ENCODE measurements at places on chromosomes 11 and 22.

DNA sequence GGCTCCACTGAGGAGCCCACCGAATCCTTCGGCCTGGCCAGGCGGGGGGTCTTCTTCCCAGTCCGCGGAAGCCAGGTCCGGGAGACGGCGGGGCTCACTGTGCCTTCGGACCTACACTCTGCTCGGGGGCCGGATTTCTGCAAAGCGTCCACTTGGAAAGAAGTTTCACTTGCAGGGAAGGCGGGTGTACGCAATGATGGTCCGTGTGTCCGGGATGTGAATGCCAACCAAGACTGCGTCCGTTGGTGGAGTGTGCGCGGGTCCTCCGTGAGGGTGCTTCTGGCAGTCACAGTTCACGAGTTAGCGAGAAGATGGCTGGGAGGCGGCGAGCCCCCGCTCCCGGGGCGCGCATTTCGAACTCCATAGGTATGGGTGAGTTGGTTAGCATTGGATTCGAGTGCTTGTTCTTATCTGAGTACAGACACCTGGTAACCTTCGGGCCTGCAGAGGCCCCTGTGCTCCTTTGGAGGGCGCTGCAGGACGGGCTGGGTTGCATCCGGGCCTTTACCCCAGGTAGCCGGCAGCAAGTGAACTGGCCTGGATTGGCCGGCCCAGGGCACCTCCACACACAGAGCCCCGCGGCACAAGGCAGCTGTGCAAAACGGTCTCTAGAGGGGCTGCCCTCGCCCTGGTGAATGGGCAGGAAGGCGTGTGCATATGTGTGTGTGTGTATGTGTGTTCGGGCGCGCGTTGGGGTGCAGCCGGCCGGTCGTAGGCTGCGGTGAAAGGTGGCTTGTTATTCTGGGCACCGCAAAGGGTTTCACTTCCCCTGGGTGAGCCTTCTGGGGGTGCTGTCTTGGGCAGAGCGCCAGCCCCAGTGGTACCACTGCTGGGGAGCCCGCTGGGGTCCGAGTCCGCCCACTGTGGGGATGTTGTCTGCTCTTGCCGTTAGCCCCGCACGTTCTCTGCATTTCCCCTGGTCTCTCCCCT, 13.3 kb upstream of the CYP2R1 start:
- H3K27me3 ChIP-seq: no peaks in the 10 kb centered on the region
- H3K27ac ChIP-seq: peak overlapping the region; percentile 28
- DNase-seq: no peak
- H3K4me3 ChIP-seq: peak overlapping the region; percentile 79

DNA sequence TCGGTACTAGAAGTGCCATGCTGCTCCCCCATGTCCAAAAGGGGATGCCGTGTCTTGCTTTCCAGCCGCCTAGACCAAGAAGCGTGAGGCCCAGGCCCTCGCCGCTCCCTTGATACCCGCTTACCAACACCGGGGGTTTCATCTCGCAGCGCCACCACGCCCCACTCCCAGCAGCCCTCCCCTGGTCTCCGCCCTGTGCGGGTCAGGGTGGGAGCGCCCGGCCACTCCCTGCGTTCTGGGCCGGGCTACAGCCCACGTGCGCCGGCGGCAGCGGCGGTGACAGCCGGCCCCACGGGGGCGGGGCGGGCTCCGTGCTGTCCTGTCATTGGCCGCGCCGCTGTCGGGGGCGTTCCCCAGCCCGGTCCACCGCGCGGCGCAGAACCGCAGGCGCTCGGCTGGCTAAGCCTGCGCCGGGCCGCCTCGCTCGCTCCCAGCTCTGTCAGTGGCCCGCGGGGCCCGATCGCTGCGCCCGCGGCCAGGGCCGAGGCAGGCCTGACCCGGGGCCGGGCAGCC, at the start of gene MICAL2:
MICAL2 (plus strand) TSS at position 390 of the 513 bp plus-strand sequence. CDS start 51,566 bp downstream, outside the sequence.
- peak within 1 kb of the TSS; percentile 95 for H3K4me3 ChIP-seq
- H3K27ac ChIP-seq: peak within 1 kb of the TSS; percentile 99
- H3K36me3 ChIP-seq: no peaks in the 10 kb centered on the region

- no peaks in the 10 kb centered on the region for H3K36me3 ChIP-seq
- no peaks in the 10 kb centered on the region for H3K27me3 ChIP-seq
- H3K4me3 ChIP-seq: no peak overlapping the region
- H3K27ac ChIP-seq: no peak overlapping the region
Measured at GRCh38 chr11:61713906-61714305, 33.7 kb downstream of the DAGLA start.

GRCh38 chr22:23786752-23787599, at the start of gene SMARCB1:
Gene SMARCB1 (plus strand): TSS chr22:23786966. CDS start chr22:23787170, 204 bp downstream.
- peaks cover 33% of the 10 kb centered on the region for H3K4me1 ChIP-seq
- H3K27ac ChIP-seq: peak within 1 kb of the TSS; percentile 99
- no peaks in the 10 kb centered on the region for H3K36me3 ChIP-seq
- H3K27me3 ChIP-seq: no peaks in the 10 kb centered on the region

- no peaks in the 10 kb centered on the region for H3K4me1 ChIP-seq
- H3K36me3 ChIP-seq: no peaks in the 10 kb centered on the region
- no peak for DNase-seq
- no peaks in the 10 kb centered on the region for H3K27me3 ChIP-seq
- no peak within 1 kb of the TSS for H3K4me3 ChIP-seq
- no peak within 1 kb of the TSS for H3K27ac ChIP-seq
Measured at GRCh38 chr11:120137611-120138521, at the start of gene TRIM29. Gene TRIM29 (minus strand): TSS chr11:120138113. CDS start chr11:120138031, 82 bp downstream.

Data from thoracic aorta (tissue), 2 donors.